ENCODE measurements at places on chromosomes 2 and 18. TPM values are rescaled to one million over a fixed set of nuclear protein-coding genes. Genes with fewer than 3 reads are reported as not detected.

The LRATD1 gene
- polyA plus RNA-seq: 28.3 TPM

DNA sequence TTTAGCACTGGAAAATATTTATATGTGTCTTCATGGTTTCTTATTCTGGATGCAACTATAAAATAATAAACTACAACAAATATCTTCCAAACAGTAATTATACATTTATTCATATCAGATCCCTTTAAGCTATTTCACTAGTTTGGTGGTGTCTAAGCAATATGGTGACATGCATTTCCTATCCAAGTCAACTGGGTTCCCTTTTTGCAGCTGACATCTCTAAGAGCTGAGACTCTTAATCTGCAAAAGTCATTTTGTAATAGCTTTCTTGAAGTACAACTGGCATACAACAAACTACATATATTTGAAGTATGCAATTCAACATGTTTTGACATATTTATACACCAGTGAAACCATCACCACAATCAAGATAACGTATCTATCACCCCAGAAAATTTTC, 59.9 kb upstream of the SLC1A4 start:
- no peak for DNase-seq

DNA sequence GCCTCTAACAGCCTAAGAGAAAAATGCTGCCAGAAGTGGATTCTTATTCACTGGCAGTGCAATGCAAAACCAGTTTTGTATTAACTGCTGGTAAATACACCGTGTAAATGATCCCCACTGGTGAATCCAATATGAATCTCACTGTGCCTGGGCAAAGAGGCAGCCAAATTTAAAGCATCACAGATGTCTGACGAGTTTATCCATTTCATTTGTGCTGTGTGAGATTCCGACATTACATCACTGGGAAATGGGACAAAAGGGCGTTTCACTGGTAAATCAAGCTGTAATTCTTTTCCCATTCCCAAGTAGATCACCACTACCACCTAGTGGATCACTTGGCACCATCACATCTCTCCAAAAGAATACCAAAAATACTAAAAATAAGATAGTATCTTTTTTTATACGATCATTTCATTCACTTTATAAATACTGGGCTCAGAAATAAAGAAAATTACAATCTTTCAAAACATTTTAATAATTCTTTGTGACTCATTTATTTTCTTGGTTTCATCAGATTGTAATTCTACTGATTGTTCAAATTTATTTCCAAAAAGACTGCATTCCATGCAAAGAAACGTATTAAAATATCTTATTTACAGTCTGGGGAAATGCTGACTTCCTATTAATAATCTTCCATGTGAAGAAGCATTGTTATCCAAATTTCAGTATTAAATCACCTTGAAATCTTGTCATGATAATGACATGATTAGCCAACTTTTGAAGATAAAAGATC, 125.6 kb downstream of the GRB14 start:
- DNase-seq: peak; percentile 22

DNA sequence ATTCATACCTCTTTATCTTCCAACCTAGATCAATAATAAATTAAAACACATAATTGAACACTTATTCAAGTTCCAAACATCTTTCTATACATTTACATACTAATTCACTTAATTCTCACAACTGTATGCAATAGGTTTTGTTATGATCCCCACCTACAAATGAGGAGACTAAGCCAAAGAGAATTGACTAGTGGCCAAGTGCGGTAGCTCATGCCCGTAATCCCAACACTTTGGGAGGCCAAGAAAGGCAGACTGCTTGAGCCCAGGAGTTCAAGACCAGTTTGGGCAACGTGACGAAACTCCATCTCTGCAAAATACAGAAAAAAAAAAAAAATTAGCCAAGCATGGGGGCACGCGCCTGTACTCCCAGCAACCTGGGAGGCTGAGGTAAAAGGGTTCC, 36.8 kb downstream of the KCNG3 start:
- DNase-seq: no peak

- peak; percentile 70 for DNase-seq
These were observed at the start of gene DGKD for GRCh38 chr2:233353769-233354499. Gene DGKD (plus strand): TSS chr2:233354494. CDS start chr2:233354519, 25 bp downstream.

GRCh38 chr2:223762853-223763252, 74.5 kb downstream of the AP1S3 start:
- DNase-seq: no peak

GRCh38 chr2:66463206-66463755, 28.4 kb downstream of the MEIS1 start:
- DNase-seq: no peak

- no peak for DNase-seq
These were observed 33.1 kb upstream of the GTF2A1L start for GRCh38 chr2:48584551-48584950.

- DNase-seq: no peak
These were observed 43.5 kb downstream of the SCN1A start for GRCh38 chr2:166084301-166084700.

DNA sequence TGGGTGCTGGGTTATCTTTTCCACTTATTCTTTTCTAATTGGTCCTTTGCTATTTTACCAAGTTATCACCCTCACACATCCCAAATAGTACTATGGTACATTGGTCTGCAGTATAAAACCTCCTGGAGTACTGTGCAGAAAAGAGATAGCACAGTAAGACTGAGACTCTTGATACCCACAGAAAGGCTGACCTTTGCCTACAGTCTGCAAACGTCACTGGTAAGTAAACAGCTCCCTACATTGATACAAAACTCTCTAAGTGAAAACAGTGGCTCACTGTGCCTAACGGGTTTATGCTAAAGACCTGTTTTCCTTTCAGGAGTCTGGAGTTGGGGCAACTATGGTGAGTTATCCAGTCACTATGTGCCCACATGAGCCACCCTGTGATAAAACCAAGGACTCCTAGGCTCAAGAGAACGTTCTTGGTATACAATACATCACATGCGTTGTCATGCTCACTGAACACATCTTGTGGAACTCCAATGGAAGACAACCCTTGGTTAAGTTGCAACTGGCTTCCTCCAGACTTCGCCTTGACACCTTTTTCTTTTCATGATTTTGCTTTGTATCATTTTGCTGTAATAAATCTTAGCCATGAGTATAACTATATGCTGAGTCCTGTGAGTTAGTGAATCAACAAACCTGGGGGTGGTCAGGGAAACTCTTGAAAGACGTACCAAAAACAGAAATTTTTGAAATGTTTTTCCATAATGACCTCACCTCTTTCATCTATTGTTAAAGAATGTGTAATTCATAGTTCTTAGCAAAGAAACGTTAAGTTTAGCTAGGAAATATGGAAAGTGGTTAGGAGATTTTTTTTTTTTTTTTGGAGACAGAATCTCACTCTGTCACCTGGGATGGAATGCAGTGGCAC, 104.9 kb downstream of the C2orf74 start:
- DNase-seq: no peak

GRCh38 chr2:9333591-9334171, 89.6 kb downstream of the ITGB1BP1 start:
- peak; percentile 59 for DNase-seq

DNA sequence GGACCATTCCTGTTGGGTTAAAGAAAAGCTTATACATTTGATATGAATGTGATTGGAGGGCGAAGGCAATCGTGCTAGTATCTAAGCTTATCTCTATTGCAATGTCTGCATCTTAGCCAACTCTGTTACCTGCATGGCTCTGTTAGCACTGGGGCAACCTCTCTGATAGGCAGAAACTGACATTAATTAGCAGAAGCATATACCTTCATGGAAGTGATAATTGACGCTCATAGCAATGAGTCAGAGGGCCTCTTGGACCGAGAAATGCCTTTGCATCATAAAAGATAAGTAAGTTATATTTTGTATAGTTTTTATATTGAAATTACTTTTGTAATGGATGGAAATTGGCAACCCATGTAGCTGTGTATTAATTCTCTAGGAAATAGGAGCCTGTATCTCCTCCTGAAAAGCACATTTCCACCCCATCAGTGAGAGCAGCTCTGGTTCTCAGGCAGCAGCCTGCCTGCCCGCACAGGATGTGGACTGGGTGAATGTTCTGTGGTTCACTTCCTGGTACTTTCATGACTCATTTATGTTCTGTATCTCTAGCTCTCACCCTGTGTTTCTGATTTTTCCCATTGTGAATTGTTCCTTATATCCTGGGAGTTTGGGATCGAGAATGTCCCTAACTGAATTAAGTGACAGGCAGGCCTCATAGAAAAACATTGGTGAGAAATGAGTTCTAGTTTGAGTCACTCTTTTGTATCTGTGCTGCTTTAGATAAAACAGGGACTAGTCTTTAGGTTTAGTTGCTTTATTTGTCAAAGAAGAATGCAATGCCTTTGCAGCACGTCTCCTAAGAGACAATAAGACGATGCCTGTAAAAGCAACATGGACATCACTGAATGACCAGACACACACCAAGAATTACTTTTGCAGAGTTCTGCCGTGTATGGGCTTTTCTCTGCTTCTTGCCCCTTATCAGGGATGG, 344.9 kb downstream of the DCDC2C start:
- no peak for DNase-seq

DNA sequence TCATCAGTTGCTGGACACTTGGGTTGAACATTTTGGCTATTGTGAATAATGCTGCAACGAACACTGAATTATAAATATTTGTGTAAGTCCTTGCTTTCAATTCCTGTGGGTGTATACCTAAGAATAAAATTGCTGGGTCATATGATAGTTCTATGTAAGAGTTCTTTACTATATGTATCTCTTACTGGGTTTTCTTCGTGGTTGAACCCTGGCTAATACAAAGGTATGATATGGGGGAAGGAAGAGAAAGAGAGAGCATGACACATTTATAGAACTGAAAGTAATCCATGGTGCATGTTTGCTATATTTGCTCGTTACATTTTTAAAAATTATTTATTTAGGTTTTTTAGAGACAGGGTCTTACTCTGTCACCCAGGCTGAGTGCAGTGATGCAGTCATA, 143.1 kb upstream of the GAREM1 start:
- DNase-seq: no peak

DNA sequence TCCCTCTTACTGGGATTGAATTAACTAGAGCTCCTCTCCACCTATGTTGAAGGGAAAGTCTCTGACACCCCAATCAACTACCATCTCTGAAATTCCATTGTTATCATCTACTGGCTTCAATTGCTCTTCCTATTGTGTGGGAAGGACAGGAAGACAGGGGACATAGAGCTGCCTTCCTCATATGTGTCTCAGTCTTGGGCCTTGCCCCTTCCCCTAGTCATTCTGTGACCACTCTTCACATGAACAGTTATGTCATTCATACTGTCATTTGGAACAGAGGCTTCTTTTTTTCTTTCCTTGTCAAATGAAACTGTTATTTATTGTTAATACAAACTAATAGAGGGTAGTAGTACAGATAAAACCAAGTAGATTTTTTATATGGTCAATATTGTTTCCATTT, 69.6 kb upstream of the EMILIN2 start:
- DNase-seq: no peak

GRCh38 chr2:97747285-97747684, 33.9 kb downstream of the ZAP70 start:
- DNase-seq: no peak

DNA sequence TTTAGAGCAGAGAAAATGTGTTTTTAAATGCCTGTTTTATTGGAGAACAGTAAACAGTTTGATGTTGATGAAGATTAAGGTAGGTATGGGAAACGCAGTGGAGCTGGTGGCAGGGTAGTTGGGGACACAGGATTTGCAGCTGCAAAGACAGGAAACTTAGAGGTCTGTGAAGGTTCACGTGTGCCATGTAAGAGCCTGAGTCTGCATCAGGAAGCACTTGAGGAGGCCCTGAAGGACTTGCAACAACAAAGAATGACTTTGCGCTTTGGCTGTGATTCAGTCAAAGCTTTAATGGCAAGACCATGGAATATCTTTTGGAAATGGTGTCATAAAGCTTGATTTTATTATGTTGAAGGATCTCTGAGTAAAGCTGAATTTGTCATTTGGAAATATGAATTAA, 347.6 kb upstream of the KCNJ3 start:
- DNase-seq: no peak

The SERPINB13 gene
- polyA plus RNA-seq: not detected

GRCh38 chr18:76468345-76469304, 26.4 kb downstream of the ZNF516 start:
- DNase-seq: no peak

DNA sequence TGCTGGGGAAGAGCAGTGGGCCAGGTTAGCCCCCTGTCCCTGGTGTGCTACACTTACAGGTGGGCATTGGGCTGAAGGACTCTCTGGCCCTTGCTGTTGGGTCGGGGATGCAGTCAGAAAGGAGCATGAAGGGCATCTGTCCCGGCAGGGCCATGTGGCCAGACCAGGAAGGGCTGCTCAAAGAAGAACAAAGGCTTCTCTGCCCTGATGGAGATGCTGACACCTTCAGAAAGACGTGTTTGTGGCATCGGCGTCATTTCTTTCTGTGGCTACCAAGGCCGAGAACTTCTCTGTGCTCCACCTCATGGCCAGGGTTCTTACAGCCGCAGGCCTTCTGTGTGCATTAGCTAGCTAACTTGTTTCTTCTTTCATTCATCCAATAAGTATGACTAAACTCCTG, 239.1 kb downstream of the FAM210A start:
- DNase-seq: no peak

- no peak for DNase-seq
These were observed at the start of gene CASP10 for GRCh38 chr2:201182650-201183364. Gene CASP10 (plus strand): TSS chr2:201183141. CDS start chr2:201185778, 2,637 bp downstream.

DNA sequence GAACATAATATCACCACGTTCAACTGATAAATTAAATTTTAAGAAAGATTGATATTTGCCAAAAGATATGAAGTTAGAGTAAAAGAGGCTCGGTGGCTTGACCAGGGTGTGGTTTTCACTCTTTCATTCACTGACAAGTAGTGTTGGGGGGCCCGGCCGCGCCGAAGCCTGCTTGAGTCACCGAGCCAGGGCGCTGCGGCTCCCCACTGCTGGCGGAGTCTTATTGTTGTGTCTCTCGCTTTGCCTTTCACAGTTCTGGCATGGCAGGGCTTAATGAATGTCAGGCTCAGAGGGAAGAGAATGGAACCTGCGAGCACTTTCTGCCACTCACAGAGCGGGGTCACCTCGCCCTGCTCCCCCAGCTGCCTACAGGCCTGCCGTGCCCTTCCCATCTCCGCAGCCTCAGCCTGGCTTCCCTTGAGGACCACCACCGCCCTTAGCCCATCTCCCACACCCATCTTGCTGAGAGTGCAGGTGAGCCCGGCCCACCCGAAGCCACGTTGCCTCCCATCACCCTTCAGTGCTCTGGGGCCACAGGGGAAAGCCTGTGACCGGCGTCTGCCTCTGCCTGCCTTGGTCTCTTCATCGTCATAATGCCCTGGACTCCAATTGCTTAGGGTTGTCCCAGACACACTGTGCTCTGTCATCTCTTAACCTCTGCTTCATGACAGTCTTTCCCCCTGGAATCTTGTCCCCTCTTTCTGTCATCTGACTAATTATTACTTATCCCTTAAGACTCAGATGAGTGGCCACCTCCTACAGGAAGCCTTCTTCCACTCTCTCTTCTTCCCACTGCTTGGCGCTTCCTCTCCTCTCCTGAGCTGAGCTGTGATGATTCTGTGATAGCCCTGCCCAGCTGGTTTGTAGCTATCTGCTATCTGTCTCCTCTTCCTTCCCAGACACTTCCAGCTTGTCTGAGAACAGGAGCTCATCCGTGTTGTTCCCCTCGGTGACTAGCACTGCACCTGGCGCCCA, 142.5 kb downstream of the FAM210A start:
- no peak for DNase-seq

Data from renal cortex interstitium (tissue), 15 donors.